ENCODE measurements at places on chromosomes 13 and 19.

DNA sequence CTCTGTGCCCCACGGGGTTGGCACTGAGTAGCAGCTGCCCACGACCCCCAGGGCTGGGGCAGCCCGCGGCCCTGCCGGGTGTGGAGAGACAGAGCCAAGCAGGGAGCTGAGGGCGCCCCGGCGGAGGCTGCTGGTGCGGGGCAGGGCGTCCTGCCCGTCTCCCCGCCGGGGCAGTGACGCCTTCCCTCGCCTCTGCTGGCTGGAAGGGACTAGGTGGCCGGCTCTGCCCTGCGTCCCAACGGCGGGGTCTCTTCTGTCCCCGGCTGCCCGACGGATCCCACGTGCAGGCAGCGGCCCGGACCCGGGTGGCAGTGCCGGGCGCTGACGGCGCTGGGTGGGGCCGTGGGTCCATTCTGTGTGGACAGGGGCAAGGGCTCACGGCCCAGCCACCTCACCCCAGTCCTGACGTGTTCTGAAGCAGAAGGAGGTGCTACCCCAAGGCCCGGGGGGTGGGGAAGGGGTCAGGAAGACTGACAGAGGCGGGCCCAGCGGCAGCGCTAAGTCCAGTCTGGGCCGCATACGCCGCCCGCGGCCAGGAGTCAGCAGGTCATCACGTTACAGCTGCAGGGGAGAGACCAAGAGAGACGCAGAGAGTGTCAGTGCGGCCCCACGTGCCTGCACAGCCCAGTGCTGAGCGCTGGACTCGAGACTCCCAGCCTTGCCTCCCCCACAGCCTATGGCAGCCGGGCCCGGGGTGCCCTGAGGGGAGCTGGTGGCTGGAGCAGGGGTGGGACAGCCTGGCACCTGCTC is 15.1 kb upstream of the PLPP2 start:
- no peak for DNase-seq

- no peak for DNase-seq
These were observed 17.5 kb downstream of the DLEU7 start for GRCh38 chr13:50826035-50826434.

- no peak for DNase-seq
These were observed 1358.1 kb downstream of the EFNB2 start for GRCh38 chr13:105177265-105177900.

GRCh38 chr19:13087295-13087694 is 15.4 kb downstream of the LYL1 start:
- no peak for DNase-seq

DNA sequence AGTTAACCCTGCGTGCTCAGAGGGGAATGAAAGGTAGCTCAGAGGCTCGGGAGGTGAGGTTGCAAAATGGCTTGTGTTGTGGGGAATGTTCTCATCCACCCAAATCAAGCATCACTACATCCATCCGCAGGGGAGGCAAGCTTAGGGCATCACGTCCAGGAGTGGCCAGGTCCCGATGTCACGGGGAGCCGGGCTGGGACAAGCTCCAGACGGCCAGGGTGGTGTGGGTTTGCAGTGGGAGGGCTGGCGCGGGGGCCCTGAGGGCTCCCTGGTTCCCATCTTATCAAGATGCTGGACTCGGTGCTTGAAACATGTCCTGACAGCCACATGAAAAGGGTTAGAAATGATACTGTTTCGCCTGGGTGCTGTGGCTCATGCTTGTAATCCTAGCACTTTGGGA is 25.8 kb downstream of the EPN1 start:
- DNase-seq, result no peak

DNA sequence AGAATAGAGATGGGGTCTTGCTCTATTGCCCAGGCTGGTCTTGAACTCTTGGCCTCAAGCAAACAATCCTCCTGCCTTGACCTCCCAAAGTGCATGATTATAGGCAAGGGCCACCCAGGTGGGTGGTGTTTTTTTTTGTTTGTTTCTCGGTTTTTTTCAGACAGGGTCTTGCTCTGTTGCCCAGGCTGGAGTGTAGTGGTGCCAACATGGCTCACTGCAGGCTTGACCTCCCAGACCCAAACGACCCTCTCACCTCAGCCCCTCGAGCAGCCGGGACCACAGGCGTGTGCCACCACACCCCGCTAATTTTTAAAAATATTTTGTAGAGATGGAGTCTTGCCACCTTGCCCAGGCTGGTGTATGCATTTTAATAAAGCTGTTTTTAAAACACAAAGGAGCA is 14.9 kb downstream of the GRTP1 start:
- no peak for DNase-seq

GRCh38 chr13:23572836-23573235 is 2.6 kb downstream of the TNFRSF19 start:
- DNase-seq, result no peak

DNA sequence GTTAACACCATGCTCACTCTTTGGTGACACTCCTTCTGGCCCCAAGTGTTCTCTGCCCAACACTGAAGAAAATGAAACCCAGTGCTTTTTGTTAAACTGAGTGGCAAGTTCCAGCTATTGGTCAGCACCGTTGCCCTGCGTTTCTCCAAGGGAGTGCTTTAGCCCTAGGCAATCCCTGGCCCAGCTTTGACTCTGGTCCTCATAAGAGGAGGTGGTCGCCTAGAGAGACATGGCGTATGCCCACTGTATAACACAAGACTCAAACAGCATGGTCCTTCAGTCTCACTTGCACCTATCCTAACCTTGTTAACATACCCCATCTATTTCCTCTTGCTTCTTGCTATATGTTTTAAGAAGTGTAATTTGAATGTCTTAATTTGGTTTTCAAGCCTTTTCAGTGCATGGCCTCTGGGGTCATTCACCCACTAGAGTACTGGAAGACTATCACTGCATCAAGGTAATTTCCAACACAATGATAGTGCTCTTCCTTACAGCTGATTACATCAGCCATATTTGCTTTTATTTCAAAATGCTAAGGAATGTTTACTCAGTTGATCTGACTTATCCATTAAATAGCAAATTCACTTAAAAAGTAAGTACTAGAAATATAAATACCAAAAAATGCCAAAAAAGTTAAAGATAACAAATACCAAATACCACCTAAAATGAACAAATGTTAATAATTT is 190.5 kb upstream of the SOX21 start:
- no peak for DNase-seq

DNA sequence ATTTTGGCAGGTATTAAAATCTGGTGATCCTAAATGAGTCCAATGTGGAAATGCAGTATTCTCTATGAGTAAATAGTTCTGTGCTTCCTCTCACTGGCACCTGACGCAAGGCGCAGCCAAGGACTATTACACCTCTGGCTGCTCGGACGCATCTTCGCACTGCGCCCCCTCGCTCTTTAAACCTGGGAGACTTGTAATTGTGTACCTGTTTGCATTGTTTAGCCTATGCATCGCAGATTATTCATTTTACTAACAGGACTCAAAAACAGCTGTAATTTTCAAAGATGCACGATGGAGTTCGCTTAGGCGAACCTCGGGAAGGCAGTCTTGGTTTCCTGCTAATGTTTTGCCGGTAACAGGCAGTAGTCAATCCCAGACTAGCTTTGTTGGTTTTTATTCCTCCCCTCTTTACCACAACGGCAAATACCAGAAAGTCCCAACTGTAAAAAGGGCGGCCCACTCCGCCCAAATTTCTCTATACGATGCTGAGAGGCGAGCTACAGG is 113.2 kb downstream of the KCNRG start:
- DNase-seq, result no peak

- DNase-seq, result no peak
These were observed 463.2 kb downstream of the KLF5 start for GRCh38 chr13:73521985-73522524.

- no peak for DNase-seq
These were observed 54.1 kb downstream of the SLC7A1 start for GRCh38 chr13:29541400-29541799.

DNA sequence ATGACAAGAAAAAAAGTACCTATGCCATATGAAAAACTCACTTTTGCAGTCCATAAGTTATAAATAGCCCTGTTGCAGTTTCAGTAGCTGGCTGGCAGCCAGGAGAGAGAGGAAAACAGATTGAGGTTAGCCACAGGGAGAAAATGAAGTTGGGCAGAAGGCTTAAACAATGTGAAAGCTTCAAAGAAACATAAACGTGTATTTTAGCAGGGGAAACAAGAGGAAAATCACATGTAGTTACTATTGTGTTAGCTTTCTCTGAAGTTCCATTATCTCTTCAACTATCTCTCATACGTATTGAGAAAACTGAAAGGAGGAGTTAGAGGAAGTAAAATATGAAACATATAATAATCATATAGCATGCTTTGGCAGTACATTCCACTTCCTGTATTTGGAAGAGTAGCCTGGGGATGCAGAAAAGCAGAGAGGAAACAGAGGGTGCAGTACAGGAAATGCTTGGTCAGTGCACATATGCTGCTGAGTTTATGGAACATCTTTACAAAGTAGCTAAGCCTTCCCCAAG is 1551.1 kb downstream of the EFNB2 start:
- DNase-seq, result no peak

DNA sequence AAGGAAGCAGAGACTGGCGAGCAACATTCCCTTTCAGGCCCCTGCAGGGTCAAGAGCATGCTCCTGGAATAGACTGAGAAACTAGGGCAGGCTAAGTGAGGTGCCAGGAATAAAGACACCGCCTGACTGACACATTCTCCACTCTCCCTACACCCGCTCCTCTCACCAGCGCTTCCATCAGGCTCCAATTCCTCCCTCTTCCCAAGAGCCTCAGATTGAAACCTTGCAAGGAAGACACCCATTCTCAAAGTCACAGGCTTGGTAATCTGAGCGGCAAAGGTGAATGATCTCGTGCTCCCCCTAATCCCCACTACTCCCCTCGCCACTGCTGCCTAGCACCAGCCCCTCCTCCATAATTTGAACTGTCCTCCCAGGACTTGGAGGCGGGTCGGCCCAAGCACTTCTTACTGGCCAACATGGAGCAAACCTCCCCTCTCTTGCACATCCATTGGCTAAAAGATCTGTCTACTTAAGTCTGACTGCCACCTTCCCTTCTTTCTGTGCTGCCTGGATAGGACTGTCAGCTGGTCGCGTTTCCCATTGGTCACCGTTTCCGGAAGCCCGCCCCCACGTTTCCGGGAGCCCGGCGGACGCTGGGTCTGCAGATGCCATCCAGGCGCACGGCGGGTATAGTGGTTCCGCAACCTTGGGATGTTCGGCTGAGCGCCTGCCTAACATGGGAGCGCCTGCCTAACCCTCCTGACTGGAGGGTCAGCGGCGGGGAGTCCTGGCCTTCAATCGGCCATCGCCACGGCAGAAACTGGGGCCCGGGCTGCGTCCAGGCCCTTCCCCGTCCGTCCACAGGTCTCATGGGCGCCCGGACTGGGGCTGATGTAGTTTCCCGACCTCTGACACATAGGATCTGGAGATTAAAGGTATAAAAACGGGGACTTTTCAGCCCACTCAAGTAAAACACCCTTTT is 33.6 kb downstream of the ZNF383 start:
- peak; percentile 96 for DNase-seq

DNA sequence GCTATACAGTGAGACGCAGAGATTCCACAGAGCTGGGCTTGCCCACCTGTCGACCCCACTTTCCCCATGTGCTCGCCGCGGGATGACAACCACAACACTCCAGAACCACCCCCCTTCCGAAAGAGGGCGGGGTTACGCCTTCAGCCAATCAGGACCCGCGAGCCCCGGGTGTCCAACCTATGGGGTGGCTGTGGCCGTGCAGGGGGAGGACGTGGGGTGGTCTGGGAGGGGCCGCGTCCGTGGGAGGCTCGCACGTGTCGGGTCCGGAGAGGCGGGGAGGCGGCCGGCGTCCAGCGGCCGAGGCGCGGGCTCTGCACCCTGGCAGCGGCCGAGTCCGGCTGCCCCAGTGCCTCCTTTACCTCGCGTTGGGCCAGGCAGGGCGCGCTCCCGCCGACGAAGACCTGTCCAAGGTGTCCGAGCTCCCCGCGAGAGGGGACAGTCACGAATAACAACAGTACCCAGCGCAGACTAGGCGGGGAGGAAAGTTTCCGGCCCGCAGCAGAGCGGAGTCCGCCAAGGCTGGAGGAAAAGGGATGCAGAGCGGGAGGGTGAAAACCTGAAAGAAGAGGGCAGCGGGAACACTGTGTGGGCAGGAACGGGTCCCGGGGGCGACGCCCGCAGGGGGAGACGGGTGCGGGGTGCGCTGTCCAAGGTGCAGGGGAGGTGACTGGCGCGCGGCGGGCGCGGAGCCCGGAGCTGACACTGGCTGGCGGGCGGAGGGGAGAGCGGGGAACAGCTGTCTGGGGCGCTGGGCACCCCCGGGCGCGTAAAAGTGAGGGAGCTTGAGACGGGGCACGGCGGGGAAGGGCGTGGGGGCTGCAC is 911 bp downstream of the ENOX1 start:
- DNase-seq, result peak; percentile 78

DNA sequence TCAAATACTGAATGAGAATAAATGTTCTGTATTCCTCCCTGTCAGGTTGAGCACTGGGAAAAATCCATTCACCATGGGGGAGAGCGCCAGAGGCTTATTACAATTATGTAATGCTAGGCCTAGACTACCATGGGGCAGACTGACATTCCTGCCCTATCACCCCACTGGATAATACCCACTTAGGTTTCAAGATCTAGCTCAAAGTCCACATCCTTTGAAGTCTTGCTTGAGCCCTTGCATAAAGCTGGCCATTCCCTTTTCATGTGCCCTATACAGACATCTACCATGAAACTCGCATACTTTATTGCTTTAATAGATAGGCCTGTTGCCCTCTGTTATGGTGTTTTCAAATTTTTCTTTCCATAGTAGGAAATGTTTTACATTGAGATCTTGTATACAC is 149.3 kb downstream of the RGCC start:
- DNase-seq, result no peak

- DNase-seq, result no peak
These were observed 2.9 kb downstream of the ARHGEF7 start for GRCh38 chr13:111117961-111118360.

- DNase-seq, result peak; percentile 76
These were observed 72.4 kb upstream of the NBEA start for GRCh38 chr13:34869696-34870095.

DNA sequence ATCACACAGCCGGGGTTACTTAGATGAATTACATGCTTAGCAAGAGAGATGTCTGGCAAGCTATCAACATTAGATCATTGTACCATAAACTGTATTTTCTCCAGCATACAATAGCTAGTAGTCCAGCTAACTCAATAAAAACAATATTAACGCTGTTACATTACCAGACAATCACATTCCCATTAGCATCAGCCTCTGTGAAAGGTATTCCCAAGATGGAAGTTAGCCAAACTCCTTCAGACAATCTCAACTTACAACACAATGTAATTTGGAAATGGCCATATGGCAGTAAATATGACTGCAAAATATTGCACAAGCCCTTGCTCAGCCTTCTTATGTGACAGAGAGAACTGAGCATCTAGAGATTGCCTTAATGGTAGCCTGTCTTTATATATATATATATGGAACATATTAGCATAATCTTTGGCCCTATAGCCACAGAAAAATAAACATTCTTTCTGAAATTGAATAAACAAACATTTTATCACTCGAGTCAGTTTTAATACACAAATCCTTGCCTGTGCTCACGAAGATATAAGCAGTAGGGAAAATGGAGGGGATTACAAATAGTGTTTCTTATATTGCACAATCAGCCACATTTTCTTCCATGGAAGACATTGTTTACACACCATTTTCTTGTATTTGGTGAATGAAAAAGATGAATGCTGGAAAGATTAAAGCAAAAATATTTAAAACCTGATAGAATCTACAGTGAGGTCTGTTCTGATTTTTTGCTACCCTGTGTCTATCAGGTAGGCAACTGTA is 1060.5 kb downstream of the DIAPH3 start:
- no peak for DNase-seq

All from COR-L47 (cell line).